Central memory CD4-positive, alpha-beta T cell (primary cell): ENCODE measurements at places on chromosomes 6 and 20.

- no peak for DNase-seq
Measured at GRCh38 chr6:4923081-4923480, 80.8 kb downstream of the RPP40 start.

- no peak for DNase-seq
Measured at GRCh38 chr6:34391473-34391785, 1.0 kb downstream of the NUDT3 start.

- DNase-seq: no peak
Measured at GRCh38 chr6:126743076-126743475, 375.4 kb upstream of the RSPO3 start.

GRCh38 chr6:119207971-119208725 lies 129.7 kb upstream of the FAM184A start:
- no peak for DNase-seq

DNA sequence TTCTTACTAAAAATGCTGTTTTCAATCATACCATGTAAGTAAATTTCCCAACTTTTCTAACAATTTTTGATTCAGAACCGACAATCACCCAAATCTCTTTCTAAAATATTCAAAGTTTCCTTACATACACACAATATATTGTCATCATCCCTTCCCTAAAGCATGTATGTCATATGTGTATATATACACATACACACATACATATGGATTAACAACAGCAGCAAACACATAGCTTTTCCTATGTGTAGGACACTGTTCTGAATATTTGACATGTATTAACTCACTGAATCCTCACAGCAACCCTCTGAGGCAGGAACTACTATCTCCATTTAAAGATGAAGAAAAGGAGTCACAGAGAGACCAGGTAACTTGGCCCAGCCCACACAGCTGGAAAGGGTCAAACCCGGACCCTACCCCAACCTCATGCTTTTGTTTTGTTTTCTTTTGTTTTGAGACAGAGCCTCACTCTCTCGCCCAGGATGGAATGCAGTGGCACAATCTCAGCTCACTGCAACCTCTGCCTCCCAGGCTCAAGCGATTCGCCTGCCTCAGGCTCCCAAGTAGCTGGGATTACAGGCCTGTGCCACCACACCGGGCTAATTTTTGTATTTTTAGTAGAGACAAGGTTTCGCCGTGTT lies 7.2 kb downstream of the FYN start:
- DNase-seq: no peak

GRCh38 chr6:116371120-116371917 lies 572 bp downstream of the DSE start:
- peak; percentile 27 for DNase-seq

DNA sequence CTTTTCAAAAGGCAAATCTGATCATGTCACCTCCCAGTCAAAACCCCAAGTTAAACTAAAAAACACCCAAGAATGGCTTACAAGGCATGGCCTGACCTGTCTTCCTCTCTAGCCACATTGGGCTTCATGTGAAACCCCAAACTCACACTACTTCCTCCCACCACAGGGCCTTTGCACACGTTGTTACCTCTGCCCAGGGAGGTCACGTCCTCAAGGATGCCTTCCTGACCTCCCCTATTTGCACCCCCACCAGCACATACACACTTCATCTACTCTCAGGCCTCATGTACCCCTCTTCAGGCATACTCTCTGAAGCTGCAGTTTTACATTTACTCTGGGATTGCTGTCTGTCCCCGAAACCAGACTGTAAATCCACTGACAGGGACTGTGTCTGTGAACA lies 6.1 kb downstream of the EZR start:
- no peak for DNase-seq

- no peak for DNase-seq
Measured at GRCh38 chr6:160456214-160456546, 108.0 kb downstream of the SLC22A3 start.

DNA sequence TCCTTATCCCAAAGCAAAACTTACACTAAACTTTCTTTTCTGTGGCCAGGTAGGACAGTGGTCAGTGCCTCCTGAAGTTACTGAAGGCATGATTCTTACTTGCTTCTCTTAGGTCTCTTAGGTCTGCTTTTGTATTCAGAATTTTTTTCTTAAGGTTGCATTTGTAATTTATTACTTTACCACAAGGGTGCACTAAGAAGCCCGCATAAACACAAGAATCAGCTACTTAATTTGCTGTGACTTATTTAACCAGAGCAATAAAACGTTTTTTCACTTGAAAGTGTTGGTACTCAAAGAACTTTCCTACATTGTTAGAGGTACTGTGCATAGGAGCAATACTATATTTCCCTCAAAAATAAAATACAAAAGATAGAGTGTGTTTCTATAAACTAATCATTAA lies 75.4 kb upstream of the LAMA2 start:
- DNase-seq: no peak

GRCh38 chr6:63764318-63764916 lies 128.8 kb downstream of the PHF3 start:
- peak; percentile 32 for DNase-seq

- DNase-seq: no peak
Measured at GRCh38 chr6:12578751-12579150, 137.8 kb upstream of the PHACTR1 start.

DNA sequence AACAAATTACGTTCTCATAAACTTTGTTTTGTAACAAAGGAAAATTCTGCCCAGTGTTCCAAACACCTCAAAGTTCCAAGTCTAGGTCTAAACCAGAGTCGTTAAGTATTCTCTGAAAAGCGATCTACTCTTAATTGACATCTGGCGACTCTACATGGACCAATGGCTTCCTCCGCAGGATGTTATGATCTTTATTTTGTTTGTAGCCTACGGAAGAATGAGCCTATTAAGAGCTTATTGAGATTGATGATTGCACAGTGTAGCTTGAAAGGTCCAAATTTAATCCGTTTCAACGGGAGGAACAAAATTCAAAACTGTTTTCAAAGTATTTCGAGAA lies 61.1 kb downstream of the FAM217A start:
- no peak for DNase-seq

DNA sequence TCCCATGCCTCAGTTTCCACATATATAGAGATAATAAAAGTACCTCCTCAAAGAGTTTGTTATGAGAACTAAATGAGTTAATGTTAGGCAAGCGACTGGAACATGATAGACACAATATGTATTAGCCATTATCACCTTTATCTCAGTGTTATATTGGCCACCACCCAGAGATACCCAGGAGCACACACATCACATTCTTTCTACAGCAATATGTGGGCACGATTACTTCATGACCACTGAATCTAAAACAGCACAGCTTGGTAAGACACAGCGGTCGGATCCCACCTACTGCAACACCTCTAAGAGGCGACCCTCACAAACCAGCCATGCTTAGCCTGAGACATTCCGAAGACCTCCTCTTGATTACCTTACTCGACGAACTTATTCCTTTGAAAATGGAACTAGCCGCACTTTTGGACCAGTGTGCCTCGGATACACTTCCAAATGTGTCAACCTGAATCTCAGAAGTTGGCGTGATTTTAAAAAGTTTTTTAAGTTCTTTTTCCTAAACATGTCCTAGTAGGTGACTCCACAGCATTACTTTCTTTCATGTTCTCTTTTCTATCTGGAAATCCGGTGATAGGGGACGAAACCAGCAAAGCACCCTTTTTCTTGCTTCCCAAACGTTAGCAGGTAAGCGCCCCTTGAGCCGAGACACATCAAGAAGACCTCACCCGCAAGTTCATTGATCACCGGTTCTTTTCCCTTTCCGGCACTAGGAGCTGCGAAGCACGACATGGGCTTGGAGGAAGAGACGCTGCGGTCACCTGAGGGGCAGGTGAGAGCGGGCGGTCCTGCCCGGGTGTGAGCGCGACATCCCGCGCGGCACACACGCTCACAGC lies 923 bp downstream of the GMDS start:
- no peak for DNase-seq

DNA sequence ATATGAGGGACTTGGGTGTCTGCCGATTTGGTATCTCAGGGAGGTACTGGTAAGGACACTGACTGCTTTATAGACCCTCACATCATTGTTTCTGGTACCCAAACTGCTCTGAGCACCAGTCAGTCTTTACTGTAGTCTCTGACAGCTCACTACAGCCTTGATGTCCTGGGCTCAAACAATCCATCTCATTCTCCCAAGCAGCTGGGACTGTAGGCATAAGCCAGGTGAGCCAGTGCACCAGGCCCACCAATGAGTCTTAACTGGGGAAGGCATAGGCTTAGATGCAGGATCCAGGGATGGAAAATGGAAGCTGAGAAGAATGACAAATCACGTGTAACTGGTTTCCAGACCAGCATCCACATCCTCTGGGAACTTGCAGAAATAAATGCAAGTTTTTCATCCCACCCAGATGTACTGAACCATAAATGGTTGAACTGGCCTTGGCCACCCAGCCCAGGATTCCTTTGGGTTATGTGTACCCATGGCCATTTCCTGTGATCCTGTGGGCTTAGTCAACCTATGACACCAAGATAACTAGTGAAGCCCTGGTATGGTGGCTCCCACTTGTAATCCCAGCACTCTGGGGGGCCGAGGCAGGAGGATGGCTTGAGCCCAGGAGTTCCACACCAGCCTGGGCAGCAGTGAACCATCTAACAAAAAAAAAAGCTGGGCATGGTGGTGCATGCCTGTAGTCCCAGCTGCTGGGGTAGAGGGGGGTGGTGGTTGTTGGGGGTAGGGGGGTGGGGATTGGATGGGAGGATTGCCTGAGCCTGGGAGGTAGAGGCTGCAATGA lies 5.8 kb downstream of the TUBB start:
- no peak for DNase-seq

GRCh38 chr20:49853640-49854039 lies 41.0 kb downstream of the SLC9A8 start:
- DNase-seq: no peak

DNA sequence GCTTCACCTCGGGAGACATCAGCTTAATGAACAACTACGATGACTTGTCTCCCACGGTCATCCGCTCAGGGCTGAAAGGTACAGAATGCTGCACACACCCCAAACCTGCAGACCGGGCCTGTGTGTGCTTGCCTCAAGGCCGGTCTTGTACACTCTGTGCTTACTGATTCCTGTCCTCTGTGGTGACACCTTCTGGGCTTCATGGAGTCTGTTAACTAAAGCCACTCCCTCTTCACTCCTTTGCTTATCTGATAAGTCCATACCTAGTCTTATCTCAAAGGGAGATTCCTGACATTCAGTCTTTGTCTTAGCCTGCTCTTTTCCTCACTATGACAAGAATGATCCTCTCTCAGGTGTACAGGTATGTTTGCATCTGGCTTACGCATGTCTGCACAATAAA lies 107.7 kb upstream of the TMEM181 start:
- no peak for DNase-seq

DNA sequence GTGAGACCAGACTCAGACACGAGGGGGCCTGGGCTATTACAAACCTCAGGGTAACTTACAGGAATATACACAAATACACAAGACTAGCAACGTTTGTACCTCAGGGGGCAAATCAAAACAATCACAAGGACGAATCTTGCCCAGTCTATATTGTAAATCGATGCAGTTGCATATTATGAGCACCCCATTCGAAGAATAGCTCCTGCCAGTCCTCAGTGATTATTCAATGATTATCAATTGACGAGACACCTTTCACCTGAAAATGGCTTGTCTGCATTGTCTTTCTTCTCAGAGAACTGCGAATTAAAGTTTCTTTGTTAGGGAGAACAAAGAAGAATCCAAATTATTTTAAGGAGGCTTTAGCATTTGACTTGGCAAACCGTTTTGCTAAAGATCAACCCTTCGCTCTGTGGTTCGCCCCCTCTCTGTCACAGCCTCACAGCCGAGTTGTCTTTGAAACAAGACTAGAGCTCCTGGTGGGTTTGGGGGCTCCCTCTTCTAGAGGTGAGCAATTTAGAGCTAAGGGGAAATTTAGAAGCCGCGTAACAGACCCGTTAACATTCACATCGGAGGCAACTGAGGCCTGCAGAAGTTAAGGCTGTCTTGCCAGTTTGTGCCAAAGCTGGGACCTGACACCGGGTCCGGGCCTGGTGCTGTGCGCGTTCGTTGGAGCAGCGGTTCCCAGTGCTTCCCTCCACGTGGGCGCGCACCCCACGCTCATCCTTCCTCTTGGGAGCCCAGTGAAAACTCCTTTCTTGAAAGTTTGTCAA lies 24.9 kb upstream of the MAP3K7 start:
- DNase-seq: no peak

DNA sequence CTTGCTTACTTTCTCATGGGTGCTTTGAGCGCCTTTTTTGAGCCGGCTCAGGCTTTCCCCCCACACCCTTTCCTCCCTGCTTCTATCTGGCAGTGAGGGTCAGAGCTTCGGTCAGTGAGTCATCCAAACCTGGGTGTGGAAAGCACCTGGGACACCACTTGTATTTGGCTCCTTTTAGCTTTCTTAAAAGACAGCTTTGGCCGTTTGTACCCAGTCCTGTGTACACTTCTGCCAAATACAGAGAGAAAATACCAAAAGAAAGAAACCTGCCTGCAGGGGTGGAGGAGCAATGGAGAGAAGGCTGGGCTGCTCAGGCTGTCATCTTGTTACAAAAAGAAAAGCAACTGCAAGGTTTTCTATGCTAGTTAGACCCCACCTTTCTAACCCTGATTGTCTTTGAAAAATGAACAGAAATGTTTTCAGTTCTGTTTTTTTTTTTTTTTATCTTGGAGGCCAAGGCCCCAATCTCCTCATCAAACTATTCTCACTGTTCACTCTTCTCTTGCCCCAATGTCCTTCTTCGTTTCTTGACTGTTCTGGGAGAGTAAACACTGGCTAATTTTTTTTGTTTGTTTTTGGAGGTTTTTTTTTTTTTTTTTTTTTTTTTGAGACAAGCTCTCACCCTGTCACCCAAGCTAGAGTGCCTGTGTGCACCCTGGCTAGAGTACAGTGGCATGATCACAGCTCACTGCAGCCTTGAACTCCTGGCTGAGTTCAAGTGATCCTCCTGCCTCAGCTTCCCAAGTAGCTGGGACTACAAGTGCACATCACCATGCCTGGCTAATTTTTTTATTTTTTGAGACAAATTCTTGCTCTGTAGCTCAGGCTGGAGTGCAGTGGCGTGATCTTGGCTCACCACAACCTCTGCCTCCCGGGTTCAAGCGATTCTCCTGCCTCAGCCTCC lies 76.4 kb downstream of the SSR1 start:
- DNase-seq: no peak

DNA sequence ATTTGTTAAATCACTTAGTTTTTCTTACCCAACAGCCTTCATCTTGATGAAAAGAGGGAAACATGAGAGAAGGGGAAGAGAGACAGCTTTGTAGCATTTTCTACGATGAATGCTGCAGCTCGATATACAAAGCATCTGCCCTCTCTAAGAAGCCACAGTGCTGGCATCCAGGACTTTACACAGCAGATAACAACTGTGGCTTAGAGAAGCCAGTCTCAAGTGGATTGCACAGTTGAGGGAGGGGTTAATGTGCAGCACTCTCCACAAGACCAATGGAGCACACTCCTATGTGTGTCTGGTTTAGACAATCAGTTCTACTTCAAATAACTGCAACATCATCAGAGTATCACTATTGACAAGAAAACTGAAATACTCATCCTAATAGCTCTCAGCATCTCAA lies 5.8 kb downstream of the C6orf120 start:
- no peak for DNase-seq

GRCh38 chr6:162294029-162294428 lies 433.5 kb downstream of the PRKN start:
- DNase-seq: no peak
